ENCODE measurements at places on chromosomes 12 and 14.

DNA sequence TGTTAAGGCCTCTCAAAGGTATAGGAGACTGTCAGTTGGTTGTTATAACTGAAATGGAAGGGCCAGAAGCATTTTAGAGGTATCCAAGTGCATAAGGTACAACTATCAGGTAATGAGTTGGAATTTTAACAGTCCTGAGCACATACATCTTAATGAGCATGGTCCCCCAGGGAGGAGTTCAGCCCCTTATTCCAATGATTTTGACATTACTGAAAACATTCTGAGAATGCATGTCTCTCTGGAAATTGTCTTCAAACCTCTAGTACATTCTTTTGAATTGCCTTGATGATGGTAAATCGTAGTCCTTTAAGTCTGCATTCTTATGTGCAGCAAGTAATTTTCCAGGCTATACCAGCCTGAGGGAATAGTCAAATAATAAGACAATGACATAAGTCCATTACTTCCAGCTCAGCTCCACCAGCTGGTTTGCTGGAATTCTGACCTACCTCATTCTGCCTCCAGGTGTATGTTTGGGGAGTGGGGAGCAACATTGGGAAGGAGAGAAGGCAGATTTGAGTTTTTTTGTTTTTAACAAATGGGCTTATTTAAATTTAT lies 239.2 kb downstream of the MSRB3 start:
- DNase-seq: no peak
- no peaks in the 10 kb centered on the region for H3K36me3 ChIP-seq
- no peak overlapping the region for H3K4me3 ChIP-seq
- H3K4me1 ChIP-seq: no peaks in the 10 kb centered on the region
- H3K27me3 ChIP-seq: peaks cover 6% of the 10 kb centered on the region

GRCh38 chr12:122174155-122174845 lies at the start of gene IL31:
TSS of gene IL31 (minus strand) at chr12:122174221. CDS start at chr12:122174172, 49 bp downstream.
- H3K36me3 ChIP-seq: no peaks in the 10 kb centered on the region
- no peaks in the 10 kb centered on the region for H3K27me3 ChIP-seq
- no peak for DNase-seq
- no peaks in the 10 kb centered on the region for H3K4me1 ChIP-seq
- H3K4me3 ChIP-seq: no peak within 1 kb of the TSS
- no peak within 1 kb of the TSS for H3K27ac ChIP-seq

GRCh38 chr12:74985986-74986319 lies 223.7 kb downstream of the KCNC2 start:
- H3K4me3 ChIP-seq: no peak overlapping the region
- H3K27me3 ChIP-seq: peaks cover 2% of the 10 kb centered on the region
- H3K27ac ChIP-seq: no peak overlapping the region
- H3K36me3 ChIP-seq: no peaks in the 10 kb centered on the region
- DNase-seq: no peak

- DNase-seq: no peak
- no peak overlapping the region for H3K27ac ChIP-seq
- H3K4me3 ChIP-seq: no peak overlapping the region
- H3K27me3 ChIP-seq: no peaks in the 10 kb centered on the region
- H3K36me3 ChIP-seq: no peaks in the 10 kb centered on the region
Measured at GRCh38 chr12:19302100-19302640, 137.1 kb upstream of the AEBP2 start.

- DNase-seq: no peak
- H3K4me1 ChIP-seq: no peaks in the 10 kb centered on the region
- no peaks in the 10 kb centered on the region for H3K36me3 ChIP-seq
- no peak overlapping the region for H3K4me3 ChIP-seq
Measured at GRCh38 chr12:99287136-99287535, 360.4 kb upstream of the GARIN6 start.

GRCh38 chr14:57610631-57611030 lies 117.0 kb upstream of the CCDC198 start:
- no peaks in the 10 kb centered on the region for H3K36me3 ChIP-seq
- H3K27ac ChIP-seq: no peak overlapping the region
- H3K4me1 ChIP-seq: peaks cover 1% of the 10 kb centered on the region

DNA sequence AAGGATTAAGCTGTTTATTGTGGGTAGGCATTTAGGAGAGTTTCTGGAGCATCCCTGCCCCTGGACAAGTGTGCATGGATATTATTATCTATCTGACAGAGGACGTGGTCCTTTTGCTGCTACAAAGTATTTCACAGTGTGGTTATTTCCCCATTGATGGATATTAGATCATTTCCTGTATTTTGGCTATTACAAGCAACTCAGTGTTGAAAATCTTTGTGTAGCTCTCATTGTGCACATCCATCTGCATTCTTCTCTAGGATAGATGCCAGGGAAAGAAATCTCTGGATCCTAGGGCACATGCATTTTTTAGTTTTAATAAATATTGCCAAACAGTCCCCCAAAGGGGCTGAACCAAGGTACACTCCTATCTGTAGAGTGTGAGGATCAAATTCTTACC lies 154.3 kb upstream of the SRRM4 start:
- no peaks in the 10 kb centered on the region for H3K27me3 ChIP-seq
- DNase-seq: no peak
- no peaks in the 10 kb centered on the region for H3K4me1 ChIP-seq
- no peak overlapping the region for H3K4me3 ChIP-seq
- H3K36me3 ChIP-seq: no peaks in the 10 kb centered on the region

GRCh38 chr12:117603316-117604113 lies 242.1 kb upstream of the NOS1 start:
- H3K4me1 ChIP-seq: no peaks in the 10 kb centered on the region
- H3K36me3 ChIP-seq: no peaks in the 10 kb centered on the region
- no peaks in the 10 kb centered on the region for H3K27me3 ChIP-seq
- no peak for DNase-seq

DNA sequence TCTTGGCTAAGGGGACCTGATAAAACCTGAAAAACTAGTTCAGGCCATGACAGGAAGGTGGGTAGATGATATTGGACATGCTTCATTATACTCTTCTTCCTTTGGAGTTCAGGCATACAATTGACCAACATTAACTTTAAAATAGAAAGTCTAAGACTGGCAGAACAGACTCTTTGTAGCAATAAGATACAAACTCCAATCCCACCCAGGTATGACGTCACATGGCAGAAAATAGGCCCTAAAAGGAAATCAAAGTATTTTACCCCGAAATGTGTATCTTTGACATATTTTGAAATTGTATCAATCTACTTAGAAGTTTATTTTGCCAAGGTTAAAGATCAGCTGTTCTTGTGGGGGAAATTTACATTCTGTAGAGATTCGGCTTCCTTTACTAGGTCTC lies 198.1 kb upstream of the LRIG3 start:
- DNase-seq: no peak
- H3K36me3 ChIP-seq: no peaks in the 10 kb centered on the region
- no peak overlapping the region for H3K4me3 ChIP-seq
- no peaks in the 10 kb centered on the region for H3K4me1 ChIP-seq

DNA sequence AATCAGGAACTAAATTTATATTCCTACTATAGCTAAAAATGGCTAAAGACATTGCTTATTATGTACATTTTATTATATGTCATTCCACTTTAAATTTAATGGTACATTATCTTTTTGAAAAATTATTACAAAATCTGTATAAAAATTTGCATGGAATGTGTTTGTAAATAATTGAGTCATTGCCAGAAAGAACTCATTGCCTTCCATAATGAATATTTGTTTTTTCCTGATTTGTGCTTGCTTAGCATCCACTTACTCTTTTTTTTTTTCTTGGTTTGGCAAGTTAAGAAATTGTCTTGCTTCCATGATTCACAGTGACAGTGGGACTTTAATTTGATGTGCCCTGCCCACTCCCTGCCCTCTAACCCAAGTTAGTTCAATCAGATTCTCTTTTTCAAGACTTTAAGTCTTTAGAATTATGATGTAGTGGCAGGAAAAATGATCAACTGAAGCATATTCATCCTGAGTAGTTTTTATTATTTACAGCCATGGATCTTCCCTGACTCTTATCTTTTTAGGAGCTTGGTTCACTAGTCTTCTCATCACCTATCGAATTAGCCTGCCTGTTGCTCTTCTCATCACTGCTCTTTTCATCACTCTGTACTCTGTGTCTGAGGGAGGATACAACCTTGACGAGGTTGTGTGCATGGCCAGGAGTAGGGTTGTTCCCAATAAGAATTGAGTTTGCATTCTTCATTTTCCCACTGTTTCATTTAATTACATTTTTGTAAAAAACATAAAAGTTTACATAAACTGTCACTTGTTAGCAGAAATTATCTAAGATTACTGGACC lies 442.0 kb downstream of the BTG1 start:
- no peak overlapping the region for H3K27ac ChIP-seq
- no peaks in the 10 kb centered on the region for H3K27me3 ChIP-seq
- DNase-seq: no peak
- H3K4me3 ChIP-seq: no peak overlapping the region
- no peaks in the 10 kb centered on the region for H3K4me1 ChIP-seq

GRCh38 chr14:75120541-75121291 lies 6.1 kb downstream of the NEK9 start:
- peak overlapping the region; percentile 30 for H3K27ac ChIP-seq
- peaks cover 33% of the 10 kb centered on the region for H3K36me3 ChIP-seq
- H3K27me3 ChIP-seq: no peaks in the 10 kb centered on the region
- no peak for DNase-seq
- peaks cover 30% of the 10 kb centered on the region for H3K4me1 ChIP-seq

- H3K27me3 ChIP-seq: peaks cover 49% of the 10 kb centered on the region
- DNase-seq: peak; percentile 42
- peak overlapping the region; percentile 62 for H3K27ac ChIP-seq
- H3K36me3 ChIP-seq: peaks cover 2% of the 10 kb centered on the region
- peak overlapping the region; percentile 80 for H3K4me3 ChIP-seq
Measured at GRCh38 chr14:97219431-97220017, 422.3 kb downstream of the VRK1 start.

DNA sequence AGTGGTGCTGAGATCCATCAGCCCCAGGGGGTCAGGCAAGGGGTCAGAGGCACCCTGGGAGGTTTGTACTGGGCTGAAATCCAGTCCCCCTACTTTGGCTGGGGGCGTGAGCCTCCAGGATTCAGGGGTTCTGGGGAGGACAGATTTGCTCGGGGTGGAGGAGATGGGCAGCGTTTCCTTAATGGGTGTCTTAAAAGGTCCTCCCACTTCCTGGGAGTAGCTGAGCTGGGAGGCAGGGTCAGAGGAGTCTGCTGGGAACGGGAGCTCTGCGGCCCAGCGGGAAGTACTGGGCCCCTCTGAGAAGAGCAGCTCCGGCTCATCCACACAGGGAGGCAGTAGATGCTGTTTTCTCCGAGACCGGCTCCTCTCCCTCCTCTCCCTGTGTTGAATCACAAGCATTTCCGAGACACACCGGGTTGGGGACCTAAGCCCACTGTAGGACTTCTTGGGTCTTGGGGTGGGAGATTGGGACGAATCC lies 2.1 kb upstream of the TEX52 start:
- H3K4me3 ChIP-seq: no peak overlapping the region
- H3K36me3 ChIP-seq: peaks cover 33% of the 10 kb centered on the region
- no peak overlapping the region for H3K27ac ChIP-seq
- no peak for DNase-seq
- H3K27me3 ChIP-seq: no peaks in the 10 kb centered on the region
- peaks cover 2% of the 10 kb centered on the region for H3K4me1 ChIP-seq

- peak overlapping the region; percentile 97 for H3K4me3 ChIP-seq
- DNase-seq: peak; percentile 76
- H3K27me3 ChIP-seq: peaks cover 37% of the 10 kb centered on the region
- H3K36me3 ChIP-seq: peaks cover 3% of the 10 kb centered on the region
- peak overlapping the region; percentile 92 for H3K27ac ChIP-seq
Measured at GRCh38 chr12:10722502-10722904, 620 bp downstream of the YBX3 start.
